OCI-LY7 (cell line): ENCODE measurements at places on chromosomes 4 and X. TPM values are rescaled to one million over a fixed set of nuclear protein-coding genes. Genes with fewer than 3 reads are reported as not detected.

DNA sequence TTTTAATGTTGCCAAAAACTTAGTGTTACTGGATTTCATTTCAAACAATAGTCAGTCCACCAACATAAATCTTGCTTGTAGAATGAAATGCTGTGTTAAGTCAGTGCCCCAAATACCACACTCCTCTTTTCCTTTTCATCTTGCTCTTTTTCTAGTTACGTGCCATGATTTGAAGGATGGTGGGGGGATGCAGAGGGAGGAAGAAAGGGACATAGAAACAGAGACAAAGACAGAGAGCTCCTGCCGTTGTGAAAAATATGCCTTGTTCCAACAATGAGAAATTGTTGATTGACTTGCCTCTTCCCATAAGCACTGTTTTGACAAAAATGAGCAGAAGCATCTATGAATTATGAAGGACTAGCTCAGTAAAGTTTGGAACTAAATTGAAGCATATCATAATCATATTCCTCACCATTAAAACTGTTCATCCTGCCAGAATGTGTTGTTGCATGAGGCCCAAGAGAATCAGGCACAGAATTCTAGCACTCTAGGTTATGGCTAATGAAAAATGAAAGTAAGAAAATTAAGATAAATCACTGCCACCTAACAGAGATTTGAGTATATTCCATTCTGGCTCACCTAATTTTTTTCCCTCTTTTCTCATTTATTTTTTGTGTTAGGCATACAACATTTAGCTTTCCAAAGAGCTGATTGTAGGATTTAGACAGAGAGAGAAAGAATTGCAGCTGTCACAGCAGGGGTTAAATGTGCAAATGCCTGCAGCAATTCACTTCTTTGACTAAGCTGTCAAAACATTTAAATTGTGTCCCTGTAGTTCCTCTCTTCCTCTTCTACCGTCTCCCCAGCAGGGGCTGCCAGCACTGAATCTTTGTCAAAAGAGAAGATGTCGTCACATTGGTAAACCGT lies 111.6 kb upstream of the PTPN13 start:
- DNase-seq: no peak

DNA sequence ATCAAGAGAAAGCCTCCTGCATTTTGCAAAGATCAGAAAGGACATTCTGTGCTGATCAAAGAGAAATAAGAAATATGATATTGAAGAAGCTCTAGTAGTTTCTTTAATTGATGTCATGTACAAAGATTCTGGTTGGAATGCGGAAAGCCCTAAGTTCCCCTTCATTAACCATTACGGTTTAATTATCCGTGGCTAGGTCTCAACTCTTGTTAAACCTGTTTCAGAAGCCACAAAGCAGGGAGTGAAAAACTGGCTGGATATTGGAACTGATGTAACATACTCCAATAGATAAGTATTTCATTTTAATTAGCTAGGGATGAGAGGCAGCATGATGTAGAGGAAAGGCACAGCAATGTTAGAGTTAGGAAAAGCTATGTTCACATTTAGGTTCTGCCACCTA lies 55.7 kb downstream of the SPANXN3 start:
- no peak for DNase-seq

GRCh38 chr4:167721617-167722486 lies 370.5 kb upstream of the ANXA10 start:
- no peak for DNase-seq

DNA sequence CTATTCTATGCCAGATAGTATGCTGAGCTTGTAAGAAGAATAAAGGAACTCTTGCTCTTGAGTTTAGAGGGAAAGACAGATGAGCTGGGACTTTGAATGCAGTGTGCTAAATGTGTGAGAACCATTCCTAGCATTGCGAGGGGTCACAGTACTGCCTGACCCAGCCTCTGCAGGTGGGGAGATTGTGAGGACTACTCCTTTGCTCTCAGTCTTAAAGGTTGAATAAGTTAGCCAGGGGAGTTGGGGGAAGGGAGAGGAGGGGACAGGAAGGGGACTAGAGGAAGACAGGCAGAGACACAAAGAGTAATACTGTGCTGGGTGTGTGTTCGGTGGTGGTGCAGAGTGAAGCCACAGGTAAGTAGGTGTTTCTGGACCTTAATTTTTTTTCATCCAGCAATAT lies 41.7 kb downstream of the DCUN1D4 start:
- DNase-seq: no peak

- no peak for DNase-seq
These were observed 10.6 kb upstream of the HPF1 start for GRCh38 chr4:169768385-169768784.

- peak; percentile 11 for DNase-seq
These were observed 119.8 kb upstream of the TEX13D start for GRCh38 chrX:124212622-124213021.

- no peak for DNase-seq
These were observed 162.2 kb upstream of the GPR101 start for GRCh38 chrX:137195991-137196390.

GRCh38 chr4:117249333-117249732 lies 164.0 kb upstream of the TRAM1L1 start:
- no peak for DNase-seq

DNA sequence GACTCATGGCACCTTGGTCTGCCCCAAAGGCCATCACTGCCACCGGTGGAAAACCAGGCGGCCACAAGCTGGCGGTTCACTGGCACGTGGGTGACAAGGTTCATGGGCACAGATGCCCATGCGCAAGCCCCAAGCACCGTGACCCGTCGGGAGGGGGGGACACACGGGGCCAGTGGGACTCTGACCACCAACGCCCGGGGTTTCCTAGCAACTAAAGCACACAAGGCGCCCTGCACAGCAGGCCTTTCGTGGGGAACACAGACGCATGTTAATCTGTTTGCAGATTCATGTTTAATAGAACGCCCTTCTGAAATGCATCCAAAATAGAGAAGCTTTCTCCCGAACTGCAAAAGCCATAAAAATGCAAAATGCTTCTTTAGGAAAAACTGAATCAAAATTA lies 43.9 kb downstream of the FAM53A start:
- DNase-seq: no peak

- DNase-seq: no peak
These were observed 283.7 kb upstream of the GATB start for GRCh38 chr4:152044331-152045036.

- DNase-seq: no peak
These were observed 35.2 kb downstream of the EGF start for GRCh38 chr4:109947918-109948317.

NSUN7 gene
- total RNA-seq: 0.31 TPM in 1 of 2 replicates, not detected in the other

TRIM2 gene
- 0.29 TPM in 1 of 2 replicates, not detected in the other for total RNA-seq

CT45A10 gene
- total RNA-seq: not detected in 2 replicates

GABRG1 gene
- not detected in 2 replicates for total RNA-seq

ADGRA3 gene
- total RNA-seq: not detected in 2 replicates
